ENCODE measurements at places on chromosomes 2 and 18.

DNA sequence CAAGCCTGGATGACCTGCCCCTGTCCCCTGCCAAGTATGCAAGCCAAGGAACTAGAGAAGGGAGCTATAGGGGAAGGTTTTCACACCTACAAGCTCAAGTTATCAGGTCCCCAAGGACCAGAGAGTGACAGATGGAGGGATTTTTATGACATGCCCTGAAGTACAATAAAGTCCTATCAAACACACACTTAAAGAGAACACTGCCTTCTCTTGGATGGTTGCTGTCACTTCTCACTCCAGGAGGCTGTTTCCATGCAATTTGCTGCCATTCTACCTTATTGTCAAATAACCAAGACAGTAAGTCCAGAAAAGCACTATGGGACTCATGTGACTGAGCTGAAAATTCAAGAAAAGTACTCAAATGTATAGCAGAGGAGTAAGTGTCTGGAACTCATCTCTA, 76.6 kb upstream of the DDX18 start:
- no peaks in the 10 kb centered on the region for H3K27me3 ChIP-seq
- DNase-seq = no peak
- no peaks in the 10 kb centered on the region for H3K36me3 ChIP-seq
- no peaks in the 10 kb centered on the region for H3K4me1 ChIP-seq

DNA sequence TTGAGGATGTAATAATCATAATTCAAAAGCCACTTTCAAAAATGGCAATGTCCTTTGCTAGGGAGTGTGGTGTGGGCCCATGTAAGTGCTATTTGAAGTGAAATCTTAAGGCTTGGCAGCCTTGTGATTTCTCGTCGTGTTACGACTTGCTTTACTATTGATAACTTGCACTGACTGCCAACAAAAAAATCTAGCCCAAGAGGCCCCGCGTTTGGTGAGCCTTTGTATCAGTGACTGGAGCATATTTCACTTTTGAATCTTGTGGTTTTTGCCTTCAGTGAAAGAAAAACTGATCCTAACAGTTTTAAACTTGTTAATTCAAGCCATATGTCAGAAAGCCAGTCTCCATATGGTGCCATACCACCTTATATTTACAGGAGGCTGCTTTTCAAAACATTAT, 248.0 kb downstream of the TMEM182 start:
- no peaks in the 10 kb centered on the region for H3K27me3 ChIP-seq
- DNase-seq = no peak
- no peak overlapping the region for H3K4me3 ChIP-seq
- no peaks in the 10 kb centered on the region for H3K4me1 ChIP-seq
- no peak overlapping the region for H3K27ac ChIP-seq

DNA sequence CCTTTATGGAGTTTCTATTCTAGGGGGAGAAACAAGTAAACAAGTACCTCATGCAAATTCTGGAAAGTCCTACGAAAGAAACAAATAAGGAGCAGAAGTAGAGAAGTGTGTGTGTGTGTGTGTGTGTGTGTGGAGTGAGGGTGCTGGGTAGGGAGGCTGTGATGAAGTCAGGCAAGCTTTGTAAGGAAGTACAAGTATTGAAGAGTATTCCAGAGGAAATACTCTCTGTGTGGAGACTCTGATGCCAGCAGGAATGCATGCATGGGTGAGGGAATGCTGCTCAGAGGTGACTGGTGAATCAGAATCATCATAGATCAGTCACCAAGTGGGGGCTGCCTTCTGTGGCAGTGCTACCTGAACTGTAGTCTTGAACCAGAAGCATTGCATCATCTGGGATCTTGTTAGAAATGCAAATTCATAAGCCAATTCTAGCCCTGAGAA, 34.5 kb downstream of the SLC4A3 start:
- H3K27me3 ChIP-seq = no peaks in the 10 kb centered on the region
- H3K4me3 ChIP-seq = no peak overlapping the region
- no peaks in the 10 kb centered on the region for H3K36me3 ChIP-seq

GRCh38 chr2:122100346-122100745, 344.9 kb downstream of the TSN start:
- no peaks in the 10 kb centered on the region for H3K36me3 ChIP-seq
- no peak overlapping the region for H3K27ac ChIP-seq
- H3K4me1 ChIP-seq = no peaks in the 10 kb centered on the region
- no peak for DNase-seq

DNA sequence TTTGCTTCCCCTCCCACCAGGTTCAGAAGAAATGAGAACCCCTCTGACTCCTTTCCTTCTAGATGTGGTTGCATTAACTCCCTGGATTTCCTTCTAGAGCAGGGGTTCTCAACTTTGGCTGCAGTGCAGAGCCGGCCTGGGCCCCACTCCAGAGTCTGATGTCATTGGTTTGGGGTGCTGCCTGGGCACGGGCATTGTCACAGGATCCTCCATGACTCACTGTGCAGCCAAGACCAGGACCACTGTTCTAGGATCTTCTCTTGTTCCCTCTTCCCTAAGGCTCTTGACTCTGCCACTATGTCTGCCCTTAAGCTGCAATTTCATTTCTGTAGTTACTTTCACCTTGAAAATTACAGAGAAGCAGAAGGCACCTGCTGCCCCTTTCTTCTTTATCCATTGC, 31.8 kb downstream of the TBC1D8 start:
- no peak overlapping the region for H3K4me3 ChIP-seq
- H3K27ac ChIP-seq = no peak overlapping the region
- peak; percentile 28 for DNase-seq

- no peak overlapping the region for H3K27ac ChIP-seq
- no peaks in the 10 kb centered on the region for H3K27me3 ChIP-seq
- no peaks in the 10 kb centered on the region for H3K4me1 ChIP-seq
- DNase-seq = no peak
- H3K4me3 ChIP-seq = no peak overlapping the region
These were observed 133.5 kb upstream of the TTC39C start for GRCh38 chr18:23880931-23881617.

DNA sequence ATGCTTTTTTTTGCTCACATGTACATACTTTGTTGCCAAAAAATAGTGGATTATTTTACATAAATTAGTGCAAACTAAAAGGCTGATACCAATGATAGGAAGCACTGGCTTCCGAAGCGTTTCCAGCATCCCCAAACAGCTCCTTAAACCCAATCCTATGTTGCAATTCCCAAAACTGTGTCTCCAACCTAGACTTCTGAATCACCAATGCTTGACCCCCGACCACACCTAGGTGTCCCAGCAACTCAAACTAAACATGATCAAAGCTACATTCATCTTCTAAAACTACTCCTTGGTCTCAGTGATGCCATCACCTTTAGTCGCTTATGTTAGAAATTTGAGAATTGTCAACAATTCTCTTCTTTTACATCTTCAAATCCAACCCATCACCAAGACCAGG, 13.4 kb downstream of the ATP8B1 start:
- no peaks in the 10 kb centered on the region for H3K36me3 ChIP-seq
- no peak overlapping the region for H3K27ac ChIP-seq
- no peaks in the 10 kb centered on the region for H3K27me3 ChIP-seq
- no peak overlapping the region for H3K4me3 ChIP-seq
- no peak for DNase-seq

DNA sequence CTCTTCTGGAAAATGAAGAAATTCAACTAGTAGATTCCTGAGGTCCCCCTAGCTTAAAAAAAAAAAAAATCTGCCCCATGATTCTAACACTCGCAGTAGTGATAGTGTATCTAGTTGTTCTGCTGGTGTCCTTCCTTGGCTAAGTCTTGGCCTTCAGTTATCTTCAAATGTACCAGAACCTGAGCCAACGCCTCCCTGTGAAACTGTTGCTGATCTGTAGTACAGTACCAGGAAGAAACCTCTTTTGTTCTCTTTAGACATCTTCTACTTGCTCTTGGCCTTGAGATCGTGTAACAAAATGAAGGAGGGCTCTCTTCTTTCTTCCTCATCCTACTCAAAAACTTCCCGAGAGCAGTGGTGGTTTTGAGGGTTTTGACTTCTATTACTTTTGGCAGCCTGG, 31.0 kb downstream of the PLEK start:
- H3K27me3 ChIP-seq = peaks cover 13% of the 10 kb centered on the region
- H3K27ac ChIP-seq = no peak overlapping the region
- no peak overlapping the region for H3K4me3 ChIP-seq
- H3K4me1 ChIP-seq = no peaks in the 10 kb centered on the region

DNA sequence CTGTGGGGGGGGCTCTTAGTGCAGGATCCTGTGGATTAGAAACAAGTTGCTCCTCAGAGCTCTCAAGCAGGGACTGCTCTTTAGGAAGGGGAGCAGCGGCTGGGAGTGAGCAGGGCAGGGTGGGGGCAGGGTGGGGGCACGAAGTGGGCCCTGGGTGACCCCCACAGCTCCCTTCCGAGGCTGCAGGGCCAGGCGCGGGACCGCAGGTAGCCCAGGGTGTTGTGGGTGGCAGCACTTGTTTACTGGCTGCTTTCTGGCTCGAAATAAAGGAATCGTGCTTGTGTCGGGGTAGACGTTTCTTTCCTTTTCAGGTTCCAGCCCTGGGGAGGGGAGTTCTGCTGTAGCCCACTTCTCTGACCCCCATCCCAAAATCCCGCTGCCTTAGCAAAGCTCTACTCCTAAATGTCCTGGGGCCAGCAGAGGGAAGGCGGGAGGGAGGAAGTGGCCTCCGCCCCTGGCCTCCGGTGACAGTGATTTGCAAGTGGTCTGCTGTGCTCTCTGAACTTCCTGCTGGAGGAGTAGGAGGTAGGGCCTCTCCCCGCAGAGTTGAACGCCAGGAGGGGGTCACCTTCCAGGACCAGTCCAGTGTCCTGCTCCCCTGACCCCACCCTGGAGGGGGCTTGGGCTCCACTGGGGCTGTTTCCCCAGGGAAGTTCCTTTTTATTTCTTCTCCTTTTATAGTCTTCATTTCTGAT, 8.3 kb downstream of the NEU4 start:
- H3K27ac ChIP-seq = no peak overlapping the region
- no peak for DNase-seq
- no peak overlapping the region for H3K4me3 ChIP-seq
- H3K4me1 ChIP-seq = peaks cover 11% of the 10 kb centered on the region

DNA sequence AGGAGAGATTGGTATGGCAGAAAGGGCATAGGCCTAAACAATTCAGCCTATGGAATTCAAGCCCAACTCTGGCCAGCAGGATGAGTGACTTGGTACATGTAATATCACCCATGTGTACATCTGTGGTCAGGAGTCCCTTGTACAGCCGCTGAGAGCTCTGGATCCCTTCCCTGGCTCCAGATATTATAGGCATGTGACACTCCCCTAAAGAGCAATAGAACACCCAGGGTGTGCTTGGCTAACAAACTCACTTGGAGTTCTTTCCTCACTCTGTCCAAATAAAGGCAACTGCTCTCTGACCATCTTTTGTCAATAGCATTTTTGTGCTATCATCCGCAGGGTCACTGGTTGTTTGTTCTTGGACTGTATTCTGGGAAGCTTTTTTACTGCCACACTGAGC, 197.4 kb upstream of the NCKAP5 start:
- H3K4me3 ChIP-seq = no peak overlapping the region
- H3K27me3 ChIP-seq = no peaks in the 10 kb centered on the region
- H3K36me3 ChIP-seq = no peaks in the 10 kb centered on the region
- no peaks in the 10 kb centered on the region for H3K4me1 ChIP-seq
- no peak overlapping the region for H3K27ac ChIP-seq

DNA sequence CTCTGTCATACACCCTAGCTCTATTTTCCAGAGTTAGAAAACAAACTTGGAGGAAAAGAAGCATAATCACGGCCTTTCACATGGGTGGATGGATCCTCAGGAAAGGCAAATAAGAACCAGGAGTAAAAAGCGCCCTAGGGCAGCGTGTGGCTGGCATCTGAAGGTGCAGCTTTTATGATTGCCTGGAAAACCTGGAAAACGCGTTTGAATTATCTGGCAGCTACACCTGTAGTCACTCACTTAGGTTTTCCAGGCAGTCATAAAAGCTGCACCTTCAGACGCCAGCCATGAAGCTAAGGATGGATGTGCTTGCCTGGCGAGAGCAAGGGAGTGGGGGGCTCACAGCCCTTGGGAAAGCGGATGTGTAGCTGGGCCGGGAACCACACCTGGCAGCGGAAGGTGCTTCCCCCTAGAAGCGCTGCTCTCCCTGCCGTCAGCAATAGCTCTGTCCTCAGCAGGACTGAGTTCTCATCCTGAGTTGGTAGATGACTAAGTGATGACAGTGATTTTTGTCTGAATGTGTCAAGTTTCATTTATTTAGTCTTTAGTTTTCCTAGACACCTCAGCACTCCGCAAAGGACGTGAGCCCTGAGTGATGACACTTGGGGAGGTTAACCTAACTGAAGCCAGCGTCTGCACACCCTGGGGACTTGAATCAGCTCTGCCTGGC, 82.0 kb downstream of the DCDC2C start:
- no peaks in the 10 kb centered on the region for H3K36me3 ChIP-seq
- H3K4me1 ChIP-seq = no peaks in the 10 kb centered on the region
- DNase-seq = no peak
- no peaks in the 10 kb centered on the region for H3K27me3 ChIP-seq

DNA sequence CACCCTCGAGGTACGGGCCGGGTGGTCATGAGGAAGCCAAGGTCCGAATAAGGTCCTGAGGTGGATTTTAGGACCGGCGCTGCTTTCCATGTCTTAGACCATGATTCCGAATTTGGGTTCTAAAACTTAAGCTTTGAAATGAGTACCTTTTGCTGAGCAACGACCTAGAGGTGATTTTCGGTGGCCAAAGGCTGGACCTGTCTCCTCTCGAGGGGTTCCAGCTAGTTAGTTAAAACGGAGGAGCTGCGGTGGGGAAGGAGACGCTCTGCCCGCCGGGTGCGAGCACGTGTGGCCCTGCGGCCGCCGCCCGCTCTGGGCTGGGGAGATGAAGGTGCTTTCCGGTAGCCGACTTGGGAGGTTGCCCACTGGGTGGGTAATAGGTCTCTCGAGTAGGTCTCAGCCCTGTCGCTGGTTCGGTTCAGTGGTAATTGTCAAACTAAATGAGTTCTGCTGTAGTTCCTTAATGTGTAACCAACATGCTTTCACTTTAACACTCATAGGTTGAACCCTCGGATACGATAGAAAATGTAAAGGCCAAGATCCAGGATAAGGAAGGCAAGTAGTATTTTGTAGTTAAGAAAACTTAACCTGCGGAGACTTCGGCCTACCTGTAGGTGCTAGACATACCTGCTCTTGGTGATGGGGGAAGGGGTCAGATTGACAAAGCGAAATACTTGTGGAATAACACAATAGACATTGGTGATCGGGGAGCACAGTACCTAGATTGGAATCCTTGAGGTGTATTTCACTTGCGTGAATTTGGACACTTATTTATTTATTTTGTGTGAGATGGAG, 572 bp downstream of the RPS27A start:
- peak overlapping the region; percentile 94 for H3K27ac ChIP-seq
- no peaks in the 10 kb centered on the region for H3K4me1 ChIP-seq
- H3K4me3 ChIP-seq = peak overlapping the region; percentile 76
- peaks cover 49% of the 10 kb centered on the region for H3K36me3 ChIP-seq
- no peaks in the 10 kb centered on the region for H3K27me3 ChIP-seq

- peaks cover 74% of the 10 kb centered on the region for H3K36me3 ChIP-seq
- DNase-seq = no peak
- H3K4me1 ChIP-seq = peaks cover 20% of the 10 kb centered on the region
- H3K27ac ChIP-seq = no peak overlapping the region
These were observed 14.8 kb downstream of the TMEM237 start for GRCh38 chr2:201628545-201628944.

Data from SJCRH30 (cell line).